Stimulated activated CD4-positive, alpha-beta T cell treated with anti-CD3 and anti-CD28 coated beads, Interleukin-1b, Interleukin-23, amount 100 ng/mL, for 48 hours (primary cell): ENCODE measurements at places on chromosomes 6 and 20.
A peak's percentile ranks its signal among the peaks of the same experiment; 100 is the strongest.

- DNase-seq, result no peak
These were observed 156.2 kb upstream of the THBS2 start for GRCh38 chr6:169409742-169410312.

DNA sequence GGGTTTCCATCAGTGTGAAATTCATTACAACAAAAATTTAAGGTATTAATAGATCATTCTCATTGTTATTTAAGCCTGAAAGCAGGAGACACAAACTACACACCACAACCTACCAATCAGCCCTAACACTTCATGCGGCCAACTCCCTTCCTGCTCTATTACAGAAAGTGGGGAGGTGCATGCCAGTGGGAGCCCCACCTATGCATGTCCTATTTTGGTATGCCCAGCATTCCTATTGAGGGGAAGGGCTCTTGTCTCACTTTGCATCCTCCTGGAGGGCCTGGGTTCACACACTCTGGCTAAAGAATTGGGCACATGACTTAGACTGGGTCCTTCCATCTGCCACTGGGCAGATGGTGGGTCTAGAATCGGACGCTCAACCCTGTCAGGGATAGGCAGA is 450.0 kb downstream of the PTPRT start:
- no peak for DNase-seq

DNA sequence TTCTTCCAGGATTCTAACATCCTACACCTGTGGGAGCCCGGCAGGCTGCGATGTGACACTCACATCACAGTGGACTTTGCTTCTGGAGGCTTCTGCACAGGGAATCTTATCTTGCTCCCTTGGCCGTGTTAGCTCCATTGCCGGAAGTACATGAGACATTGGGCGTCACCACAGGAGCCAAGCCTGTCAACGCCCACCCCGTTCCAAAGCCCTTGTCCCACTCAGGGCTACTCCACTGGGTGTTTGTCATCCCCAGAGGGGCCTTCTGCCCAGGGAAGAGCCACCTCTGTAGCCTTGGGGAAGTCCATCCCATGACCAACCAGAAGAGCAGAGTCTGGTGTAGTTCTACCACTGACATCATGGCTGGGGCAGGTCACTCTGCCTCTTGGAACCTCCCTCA is 1.7 kb downstream of the RAB44 start:
- DNase-seq, result no peak

DNA sequence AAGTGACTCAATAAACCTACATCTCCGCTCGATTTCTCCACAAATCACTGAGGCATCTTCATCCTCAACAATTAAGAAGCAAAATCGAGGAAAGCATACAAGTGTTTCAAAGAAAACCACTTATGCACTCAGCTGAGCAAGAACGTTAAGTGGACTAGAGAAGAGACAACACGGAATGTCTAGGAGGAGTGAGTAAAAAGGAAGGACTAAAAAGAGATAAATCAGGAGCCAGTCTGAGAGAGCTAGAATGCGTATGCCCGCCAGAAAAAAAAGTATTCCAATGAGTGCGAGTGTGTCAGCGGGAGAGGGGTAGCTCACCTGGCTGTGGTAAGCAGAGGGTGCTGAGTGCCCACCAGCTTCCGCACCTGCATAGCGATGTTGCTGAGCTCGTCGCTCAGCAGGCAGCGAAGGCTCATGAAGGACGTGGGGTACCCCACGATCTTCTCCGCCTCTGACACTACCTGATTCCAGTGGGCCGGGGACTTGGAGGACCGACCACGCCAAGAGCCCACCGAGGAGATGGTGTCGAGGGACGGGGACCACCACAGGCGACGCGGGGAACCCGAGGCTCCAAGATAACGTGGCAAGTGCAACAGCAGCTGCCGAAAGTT is 587 bp downstream of the PDSS2 start:
- peak; percentile 22 for DNase-seq

- DNase-seq, result no peak
These were observed 64.0 kb upstream of the SNX9 start for GRCh38 chr6:157759028-157759427.

DNA sequence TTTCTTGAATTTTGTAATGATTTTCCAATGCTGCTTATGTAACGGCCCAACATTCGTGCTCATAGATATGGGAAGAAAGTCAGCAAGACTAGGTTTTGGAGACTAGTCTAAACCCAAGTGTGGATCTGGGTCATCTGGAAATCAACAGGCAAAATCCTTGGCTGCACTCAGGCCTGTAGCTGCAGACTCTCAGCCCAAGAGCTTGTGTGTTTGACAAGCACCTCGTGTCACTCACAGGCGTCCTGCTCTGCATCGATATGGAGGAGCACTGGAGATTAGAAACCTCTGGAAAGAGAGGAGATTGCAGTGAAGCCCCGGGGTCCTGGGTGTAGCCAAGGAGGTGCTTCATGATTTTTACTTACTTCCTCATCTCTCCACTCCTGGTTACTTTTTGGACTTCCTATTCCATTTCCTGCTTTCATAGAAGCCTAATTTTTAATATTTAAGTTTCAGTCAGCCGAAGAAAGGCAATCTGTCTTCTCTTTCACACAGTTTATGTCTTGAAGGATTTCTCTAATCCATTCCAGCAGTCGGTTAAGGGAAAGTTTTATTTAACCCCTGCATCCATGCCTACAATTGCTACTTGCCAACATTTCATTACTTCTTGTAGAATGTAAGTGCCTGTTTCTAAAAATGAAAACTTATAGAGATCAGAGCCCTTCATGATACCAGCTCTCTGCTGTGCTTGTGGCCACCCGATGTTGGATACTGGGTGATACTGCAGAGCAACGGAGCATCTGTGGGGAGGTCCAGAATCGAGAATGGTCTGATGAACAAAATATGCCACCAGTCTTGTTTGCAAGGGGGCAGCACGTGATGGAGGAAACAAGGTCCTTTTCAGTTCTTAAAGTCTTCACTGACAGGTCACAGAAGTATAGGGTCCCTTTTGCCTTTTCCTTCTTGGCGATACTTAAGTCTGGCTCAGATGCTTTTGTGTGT is 296.3 kb downstream of the QKI start:
- DNase-seq, result no peak

DNA sequence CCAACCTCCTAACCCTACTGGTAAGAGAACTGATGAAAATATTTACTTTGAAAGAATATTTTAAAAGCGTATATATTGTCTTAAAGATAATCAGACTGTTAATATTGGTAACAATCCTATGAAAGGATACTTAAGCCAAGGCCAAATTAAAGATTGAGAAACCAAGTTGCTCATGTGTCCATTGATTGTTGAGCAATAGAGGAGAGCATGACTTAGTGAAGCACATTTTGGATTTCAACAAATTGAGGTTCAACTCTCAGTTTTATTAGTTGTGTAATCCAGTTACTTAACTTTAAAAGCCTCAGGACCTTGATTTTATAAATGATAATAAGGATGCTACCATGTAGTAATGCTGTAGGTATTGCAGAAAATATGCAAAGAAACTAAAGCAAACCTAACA is 56.8 kb downstream of the PRL start:
- DNase-seq, result no peak

DNA sequence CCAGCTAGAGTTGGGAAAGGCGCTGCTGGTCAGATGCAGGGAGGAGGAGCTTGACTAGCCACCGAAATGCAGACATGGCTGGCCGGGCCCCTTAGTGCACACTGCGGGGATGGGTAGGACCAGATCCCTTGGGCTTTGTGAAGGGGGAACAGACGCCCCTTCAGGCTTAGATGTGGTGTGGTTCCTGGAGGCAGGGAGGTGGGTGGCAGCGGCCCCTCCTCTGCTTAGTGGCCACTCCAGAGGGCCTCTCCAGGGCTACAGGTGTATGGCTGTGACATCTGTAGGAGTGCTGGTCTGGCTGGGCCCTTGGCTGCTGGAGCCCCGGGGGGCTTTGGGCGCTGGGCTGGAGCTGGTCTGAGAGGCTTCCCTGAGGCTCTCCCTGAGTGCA is 5.9 kb downstream of the CCND3 start:
- no peak for DNase-seq

- no peak for DNase-seq
These were observed 136.8 kb upstream of the BTBD3 start for GRCh38 chr20:11780765-11781369.

- DNase-seq, result no peak
These were observed 25.5 kb downstream of the AMD1 start for GRCh38 chr6:110900028-110900598.

GRCh38 chr6:32962213-32962826 is 6.1 kb upstream of the BRD2 start:
- DNase-seq, result no peak

- DNase-seq, result no peak
These were observed 130.5 kb downstream of the HFE start for GRCh38 chr6:26217714-26218075.

GRCh38 chr20:54320148-54320607 is 112.3 kb downstream of the PFDN4 start:
- DNase-seq, result no peak

- no peak for DNase-seq
These were observed 35.0 kb upstream of the TRAM2 start for GRCh38 chr6:52611833-52612232.

DNA sequence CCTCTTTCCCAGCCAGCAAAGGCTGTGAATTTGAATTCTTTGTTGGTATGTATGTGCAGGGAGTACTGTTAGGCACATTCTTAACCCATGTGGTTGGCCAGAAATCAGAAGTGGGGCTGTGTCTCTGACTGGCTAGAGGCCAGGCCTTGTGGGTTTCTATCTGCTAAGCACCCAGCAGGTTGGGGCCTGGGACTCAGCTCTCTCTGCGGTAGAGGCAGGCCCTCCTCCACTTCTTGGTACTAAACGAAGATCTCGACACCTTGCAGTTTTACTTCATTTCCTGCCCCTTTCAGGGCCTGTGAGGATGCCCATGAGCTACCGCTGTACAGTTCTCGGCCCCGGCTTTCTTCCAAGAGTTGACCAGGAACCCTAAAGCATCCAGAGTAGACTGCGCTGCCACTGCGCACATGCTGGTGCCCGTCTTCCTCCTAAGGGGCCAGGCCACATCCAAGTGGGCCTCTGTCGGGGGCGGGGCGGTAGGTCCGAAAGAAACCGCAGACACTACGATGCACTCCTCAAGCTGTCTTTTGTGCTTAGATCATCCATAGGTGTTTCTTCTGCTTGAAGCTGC is 51.1 kb downstream of the TCP11 start:
- no peak for DNase-seq

- DNase-seq, result no peak
These were observed 16.5 kb upstream of the TBCC start for GRCh38 chr6:42762426-42762859.

- no peak for DNase-seq
These were observed 8.4 kb downstream of the SDC4 start for GRCh38 chr20:45339799-45340198.

- DNase-seq, result peak; percentile 93
These were observed at the start of gene MMS22L for GRCh38 chr6:97282726-97283617. TSS of gene MMS22L (minus strand) at chr6:97283216. CDS start at chr6:97282477, 739 bp downstream.

GRCh38 chr6:151142676-151143075 is 97.1 kb upstream of the AKAP12 start:
- no peak for DNase-seq

- DNase-seq, result no peak
These were observed 21.4 kb upstream of the PLAGL1 start for GRCh38 chr6:144029452-144029851.

- no peak for DNase-seq
These were observed 15.7 kb upstream of the CST7 start for GRCh38 chr20:24933266-24933908.

DNA sequence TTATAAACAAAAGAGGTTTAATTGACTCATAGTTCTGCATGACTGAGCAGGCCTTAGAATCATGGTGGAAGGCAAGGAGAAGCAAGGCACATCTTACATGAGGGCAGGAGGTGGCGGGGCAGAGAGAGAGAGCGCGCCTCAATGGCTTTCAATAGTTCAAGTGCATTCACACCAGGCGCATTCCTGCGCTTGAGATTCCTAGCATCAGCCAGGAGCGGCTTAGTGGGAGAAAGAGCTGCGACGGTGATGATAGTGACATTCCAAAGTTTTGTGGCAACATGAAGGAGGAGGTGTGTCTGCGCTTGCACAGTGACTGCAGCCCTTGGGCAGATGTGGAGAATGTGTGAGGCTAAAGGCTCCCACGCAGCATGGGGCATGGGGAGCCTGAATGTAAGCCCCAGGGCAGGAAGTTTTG is 25.0 kb upstream of the EMILIN3 start:
- DNase-seq, result no peak

DNA sequence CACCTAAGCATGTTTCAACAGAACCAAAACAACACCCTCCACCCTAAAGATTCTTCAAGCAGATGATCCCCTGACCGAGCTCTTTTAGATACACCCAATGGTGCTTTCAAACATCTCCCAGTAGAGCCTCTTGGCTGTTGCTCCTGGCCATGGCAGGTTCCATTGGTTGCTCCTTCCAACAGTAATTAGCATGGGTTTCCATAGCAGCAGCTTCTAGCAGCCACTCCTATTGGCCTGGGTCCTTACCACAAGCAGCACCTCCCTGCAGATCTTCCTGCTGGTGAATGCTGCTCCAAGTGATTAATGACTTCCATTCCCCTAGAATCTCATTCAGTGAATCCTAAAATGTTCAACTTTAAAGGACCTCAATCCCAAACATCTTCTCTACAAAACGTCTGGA is 13.9 kb downstream of the CCN2 start:
- no peak for DNase-seq

- no peak for DNase-seq
These were observed 38.7 kb downstream of the ZFP64 start for GRCh38 chr20:52152921-52153320.

DNA sequence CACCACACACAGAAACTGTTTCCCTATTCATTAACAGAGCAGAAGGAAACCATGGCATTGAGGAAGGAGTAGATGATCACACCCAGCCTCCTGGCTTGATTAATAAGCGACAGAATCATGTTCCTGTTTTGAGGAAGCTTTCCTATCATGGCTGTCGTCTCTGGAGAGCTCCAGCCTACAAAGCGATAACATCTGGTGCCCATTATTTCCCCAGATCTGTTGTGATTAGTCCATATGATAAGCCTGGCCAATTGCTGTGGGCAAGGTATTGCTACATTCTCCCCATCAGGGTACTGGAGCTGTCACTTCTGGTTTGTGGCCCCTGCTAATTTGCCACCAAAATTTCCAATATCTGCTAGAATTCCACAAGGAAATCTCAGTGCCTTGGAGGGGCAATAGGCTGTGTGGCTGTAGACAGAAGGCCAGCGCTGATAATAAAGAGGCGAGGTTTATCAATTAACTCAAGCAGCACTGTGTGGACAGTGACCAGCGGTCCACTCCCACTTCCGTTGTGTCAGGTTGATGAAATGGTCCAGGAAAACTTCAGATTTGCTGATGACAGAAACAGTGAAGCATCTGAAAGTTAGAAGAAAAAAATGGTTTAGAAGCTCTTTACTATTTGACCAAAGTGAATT is 66.4 kb downstream of the OLIG3 start:
- no peak for DNase-seq
